WTC11 (cell line): ENCODE measurements at places on chromosomes 4 and X. TPM values are rescaled to one million over a fixed set of nuclear protein-coding genes. Genes with fewer than 3 reads are reported as not detected.
A peak's percentile ranks its signal among the peaks of the same experiment; 100 is the strongest.

DNA sequence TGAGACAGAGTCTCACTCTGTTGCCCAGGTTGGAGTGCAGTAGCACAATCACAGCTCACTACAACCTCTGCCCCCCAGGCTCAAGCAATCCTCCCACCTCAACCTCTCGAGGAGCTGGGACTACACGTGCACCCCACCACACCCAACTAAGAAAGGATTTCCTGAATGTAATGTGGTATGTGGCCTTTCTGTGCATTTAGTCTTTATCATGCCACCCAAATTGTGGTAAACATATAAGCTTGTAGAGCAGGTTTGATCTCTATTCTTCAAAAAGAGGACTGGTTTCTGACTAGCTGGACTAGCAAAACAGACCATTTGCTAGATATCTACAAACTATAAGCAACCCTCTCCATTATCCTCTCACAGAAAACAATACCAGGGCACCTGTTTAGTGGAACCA, 33.6 kb downstream of the ELOVL6 start:
- no peak for DNase-seq
- H3K27me3 ChIP-seq: no peaks in the 10 kb centered on the region
- peaks cover 17% of the 10 kb centered on the region for H3K4me1 ChIP-seq
- no peak overlapping the region for H3K4me3 ChIP-seq

DNA sequence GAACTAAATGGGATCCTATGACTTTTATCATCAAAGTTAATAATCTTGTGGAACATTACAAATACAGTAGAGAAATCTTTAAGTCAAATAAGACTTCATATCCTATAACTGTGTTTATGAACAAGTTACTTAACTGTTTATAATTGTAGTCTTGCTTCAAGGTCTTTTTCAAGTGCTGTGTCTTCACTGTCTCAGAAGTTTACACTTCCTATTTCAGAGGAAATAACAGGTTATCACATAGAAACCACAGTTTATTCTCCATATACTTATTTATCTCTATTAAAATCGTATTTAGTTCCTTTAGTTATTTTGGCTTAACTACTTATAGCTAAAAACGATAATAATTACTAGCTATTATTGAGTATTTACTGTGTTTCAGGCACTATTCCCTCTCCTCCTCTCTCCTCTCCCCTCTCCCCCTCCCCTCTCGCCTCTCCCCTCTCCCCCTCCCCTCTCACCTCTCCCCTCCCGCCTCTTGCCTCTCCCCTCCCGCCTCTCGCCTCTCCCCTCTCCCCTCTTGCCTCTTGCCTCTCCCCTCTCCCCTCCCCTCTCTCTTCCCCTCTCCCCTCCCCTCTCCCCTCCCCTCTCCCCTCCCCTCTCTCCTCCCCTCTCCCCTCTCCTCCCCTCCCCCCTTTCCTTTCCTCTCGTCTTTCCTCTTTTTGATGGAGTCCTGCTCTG, 63.7 kb downstream of the RBPJ start:
- no peaks in the 10 kb centered on the region for H3K27me3 ChIP-seq
- H3K36me3 ChIP-seq: peaks cover 32% of the 10 kb centered on the region

GRCh38 chrX:43750248-43750676, 94.2 kb downstream of the MAOA start:
- peak; percentile 33 for DNase-seq
- no peaks in the 10 kb centered on the region for H3K4me1 ChIP-seq
- H3K36me3 ChIP-seq: no peaks in the 10 kb centered on the region
- H3K27ac ChIP-seq: no peak overlapping the region

DNA sequence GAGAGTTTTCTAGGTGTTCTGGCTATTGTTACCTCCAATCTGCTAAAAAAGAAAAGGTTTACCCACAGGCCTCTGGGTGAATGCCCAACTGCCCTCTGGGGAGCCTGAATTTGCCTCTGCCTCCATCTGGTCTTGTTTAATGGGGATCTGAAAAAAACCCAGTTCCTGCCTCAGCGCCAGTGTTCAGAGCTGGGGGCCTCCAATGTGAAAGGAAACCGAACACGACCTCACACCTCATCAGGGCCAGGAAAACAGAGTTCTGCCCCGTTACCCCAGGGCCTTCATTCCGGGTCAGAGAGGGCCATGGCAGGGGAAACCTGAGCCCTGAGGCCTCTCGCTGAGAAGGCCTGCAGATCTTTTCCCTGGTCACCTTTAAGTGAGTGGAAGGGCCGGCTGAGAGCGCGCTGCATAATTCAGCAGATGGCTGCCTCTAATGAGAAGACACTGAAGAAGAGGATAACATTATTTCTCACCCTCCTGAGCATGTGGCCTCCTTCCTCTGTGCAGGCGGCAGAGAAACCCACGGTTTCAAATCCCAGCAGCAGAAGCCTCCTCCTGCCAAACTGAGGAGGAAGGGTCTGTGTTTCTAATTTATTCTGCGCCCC, 6.8 kb downstream of the SEPTIN6 start:
- peaks cover 52% of the 10 kb centered on the region for H3K4me1 ChIP-seq
- no peak for DNase-seq
- H3K27me3 ChIP-seq: no peaks in the 10 kb centered on the region
- no peaks in the 10 kb centered on the region for H3K36me3 ChIP-seq
- peak overlapping the region; percentile 93 for H3K27ac ChIP-seq
- no peak overlapping the region for H3K4me3 ChIP-seq

DNA sequence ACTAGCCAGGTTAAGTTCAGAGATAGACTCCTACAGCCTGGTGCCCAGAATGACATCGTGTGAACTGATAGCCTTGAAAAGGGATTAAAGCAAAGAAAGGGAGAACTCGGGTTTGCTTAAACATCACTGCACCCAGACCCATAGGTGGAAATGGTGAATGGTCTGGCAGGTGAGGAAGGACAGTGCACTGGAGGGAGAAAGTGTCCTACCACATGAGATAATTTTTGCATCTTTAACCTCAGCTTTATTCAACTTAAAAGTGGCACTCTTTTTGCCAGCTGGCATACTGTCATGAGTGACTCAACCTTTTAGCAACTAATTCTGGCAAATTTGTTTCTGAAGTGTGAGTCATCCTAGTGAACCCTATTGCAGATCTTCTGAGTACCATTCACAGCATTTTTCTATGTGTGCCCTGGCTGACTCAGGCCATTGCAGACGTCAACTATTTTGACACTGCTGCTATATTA, 53.0 kb upstream of the DAPP1 start:
- H3K27ac ChIP-seq: no peak overlapping the region
- no peak for DNase-seq
- H3K4me3 ChIP-seq: no peak overlapping the region
- H3K36me3 ChIP-seq: no peaks in the 10 kb centered on the region
- H3K4me1 ChIP-seq: no peaks in the 10 kb centered on the region; the same call in 1 of the 2 replicates

DNA sequence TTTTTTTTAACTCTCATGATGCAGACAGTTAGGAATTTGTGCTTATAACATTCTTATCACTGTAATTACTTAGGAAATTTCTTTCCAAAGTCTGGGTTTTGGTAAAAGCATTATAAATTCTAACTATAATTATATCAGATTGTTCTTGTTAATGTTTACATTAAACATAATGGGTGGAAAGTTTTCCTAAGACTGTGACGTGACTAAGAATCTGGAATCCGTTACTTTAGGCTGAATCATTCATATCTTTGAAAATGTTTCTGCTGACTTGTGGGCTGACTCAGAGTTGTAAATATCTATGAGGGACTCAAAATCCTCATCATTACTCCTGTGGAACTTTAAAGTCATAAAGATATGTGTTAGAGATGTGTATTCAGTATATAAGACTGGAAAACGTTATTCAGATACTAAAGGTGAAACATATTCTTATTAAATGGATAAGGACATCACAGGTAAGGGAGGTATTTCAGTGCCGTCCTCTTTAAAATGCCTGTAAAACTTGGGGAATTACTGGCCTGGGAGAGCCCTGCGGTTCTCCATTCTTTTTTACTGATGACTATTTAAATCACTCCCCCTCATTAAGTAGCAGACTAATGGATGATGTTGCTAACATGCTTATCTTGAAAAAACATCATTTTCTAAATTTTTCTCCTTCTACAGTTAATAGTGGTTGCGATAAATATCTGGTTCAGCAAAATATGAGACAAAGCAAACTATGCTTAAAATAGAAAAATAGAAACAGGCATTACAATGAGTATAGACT, 159.0 kb downstream of the DCLK2 start:
- peaks cover 26% of the 10 kb centered on the region for H3K4me1 ChIP-seq
- H3K27me3 ChIP-seq: no peaks in the 10 kb centered on the region
- no peak overlapping the region for H3K4me3 ChIP-seq
- DNase-seq: no peak
- no peaks in the 10 kb centered on the region for H3K36me3 ChIP-seq

DNA sequence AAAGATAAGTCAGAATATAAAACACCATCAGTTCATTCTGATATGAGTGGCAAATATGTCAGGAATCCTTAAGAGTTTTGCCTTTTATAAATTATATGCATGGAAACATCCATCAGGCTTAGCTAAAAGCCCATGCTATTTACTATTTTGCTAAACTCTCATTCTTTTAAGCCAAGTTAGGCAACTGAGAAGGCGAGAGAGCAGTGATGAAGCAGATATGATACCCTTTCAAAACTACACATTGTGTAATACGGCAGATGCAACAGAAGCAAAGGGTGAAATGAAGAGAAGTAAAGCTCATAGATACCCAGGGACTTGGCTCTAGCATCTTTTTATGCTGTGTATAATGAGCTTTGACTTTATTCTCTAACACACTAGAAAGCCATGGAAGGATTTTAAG, 95.8 kb downstream of the SLIT2 start:
- no peaks in the 10 kb centered on the region for H3K27me3 ChIP-seq
- no peak overlapping the region for H3K4me3 ChIP-seq
- H3K27ac ChIP-seq: no peak overlapping the region
- no peak for DNase-seq
- H3K4me1 ChIP-seq: peaks cover 8% of the 10 kb centered on the region

- H3K4me3 ChIP-seq: no peak overlapping the region
- peaks cover 8% of the 10 kb centered on the region; the same call in 1 of the 2 replicates for H3K4me1 ChIP-seq
- peak; percentile 43 for DNase-seq
- H3K27me3 ChIP-seq: no peaks in the 10 kb centered on the region; the same call in 1 of the 2 replicates
Measured at GRCh38 chr4:27176400-27176799, 315.8 kb downstream of the STIM2 start.

GRCh38 chr4:62156205-62156604, 956.1 kb downstream of the ADGRL3 start:
- no peak for DNase-seq
- H3K4me3 ChIP-seq: no peak overlapping the region
- no peaks in the 10 kb centered on the region for H3K4me1 ChIP-seq
- H3K27ac ChIP-seq: no peak overlapping the region
- H3K27me3 ChIP-seq: no peaks in the 10 kb centered on the region

- no peaks in the 10 kb centered on the region for H3K36me3 ChIP-seq
- DNase-seq: peak; percentile 9
- no peaks in the 10 kb centered on the region for H3K27me3 ChIP-seq
- peaks cover 18% of the 10 kb centered on the region for H3K4me1 ChIP-seq
- H3K4me3 ChIP-seq: no peak overlapping the region
Measured at GRCh38 chrX:13487731-13488505, 81.5 kb upstream of the EGFL6 start.

DNA sequence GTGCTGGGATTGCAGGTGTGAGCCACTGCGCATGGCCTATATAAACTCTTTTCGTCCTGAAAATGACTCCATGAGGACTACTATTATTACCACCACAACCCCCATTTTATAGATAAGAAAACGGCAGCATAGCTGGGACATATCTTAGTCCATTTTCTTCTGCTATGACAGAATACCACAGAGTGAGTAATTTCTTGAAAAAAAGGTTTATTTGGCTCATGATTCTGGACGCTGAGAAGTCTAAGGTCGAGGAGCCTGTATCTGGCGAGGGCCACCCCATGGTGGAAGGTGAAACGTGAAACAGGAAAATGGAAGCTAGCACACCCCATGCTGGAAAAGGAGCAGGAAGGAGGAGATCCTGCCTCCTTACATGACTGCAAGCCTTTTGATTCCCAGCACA, 68.9 kb downstream of the SMIM20 start:
- no peak overlapping the region for H3K27ac ChIP-seq
- no peak overlapping the region for H3K4me3 ChIP-seq
- no peaks in the 10 kb centered on the region for H3K36me3 ChIP-seq
- H3K27me3 ChIP-seq: 0 out of 2 replicates have a peak, but pooled peaks cover 5% of the 10 kb centered on the region

- no peak for DNase-seq
- no peak overlapping the region for H3K4me3 ChIP-seq
- H3K27ac ChIP-seq: no peak overlapping the region
Measured at GRCh38 chr4:77430847-77431246, 174.8 kb upstream of the CXCL13 start.

- peaks cover 94% of the 10 kb centered on the region for H3K27me3 ChIP-seq
- H3K4me1 ChIP-seq: peaks cover 23% of the 10 kb centered on the region
Measured at GRCh38 chr4:155667568-155668511, 1.2 kb downstream of the GUCY1A1 start.

DNA sequence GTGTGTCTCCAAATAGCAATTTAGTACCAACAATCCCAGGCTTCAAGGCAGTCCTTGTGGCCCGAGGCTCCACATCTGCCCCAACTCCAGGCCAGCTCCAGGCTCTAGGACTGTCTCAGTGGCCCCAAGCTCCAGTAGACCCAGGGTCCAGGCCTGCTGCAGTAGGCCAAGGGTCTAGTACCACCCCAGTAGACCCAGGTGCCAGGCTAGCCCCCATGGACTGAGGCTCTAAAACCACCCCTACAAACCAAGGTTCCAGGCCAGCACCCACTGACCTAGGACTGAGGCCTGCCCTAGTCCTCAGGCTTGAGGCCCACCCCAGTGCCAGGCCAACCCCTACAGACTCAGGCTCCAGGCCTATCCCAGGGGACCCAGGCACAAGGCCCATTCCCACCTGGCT, 191.6 kb downstream of the DLG3 start:
- H3K36me3 ChIP-seq: peaks cover 4% of the 10 kb centered on the region
- H3K27ac ChIP-seq: no peak overlapping the region
- H3K4me1 ChIP-seq: no peaks in the 10 kb centered on the region
- H3K27me3 ChIP-seq: no peaks in the 10 kb centered on the region
- no peak overlapping the region for H3K4me3 ChIP-seq

DNA sequence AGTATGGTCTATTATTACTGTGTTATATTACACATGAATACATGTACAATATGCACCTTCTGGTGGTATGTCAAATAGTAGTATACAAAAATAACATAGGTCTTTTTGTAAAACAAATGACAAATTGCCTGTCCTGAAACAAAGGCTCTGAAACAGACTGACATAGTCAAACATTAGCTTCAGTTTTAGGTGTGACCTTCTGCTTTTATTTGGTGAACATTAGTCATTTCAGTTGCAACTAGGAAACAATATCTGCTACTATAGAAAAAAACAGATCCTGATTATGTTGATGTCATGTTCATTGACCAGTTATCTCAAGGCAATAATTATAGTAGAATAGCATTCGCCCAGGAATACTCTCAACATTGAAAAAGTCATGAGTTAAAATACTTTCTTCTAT, 123.0 kb downstream of the CHRNA9 start:
- peaks cover 31% of the 10 kb centered on the region for H3K4me1 ChIP-seq
- H3K27me3 ChIP-seq: no peaks in the 10 kb centered on the region
- 0 out of 2 replicates have a peak overlapping the region, but pooled peaks have one; percentile 32 for H3K27ac ChIP-seq
- no peak for DNase-seq
- no peak overlapping the region for H3K4me3 ChIP-seq

- no peak overlapping the region for H3K4me3 ChIP-seq
- no peaks in the 10 kb centered on the region for H3K27me3 ChIP-seq
- H3K27ac ChIP-seq: no peak overlapping the region
- H3K36me3 ChIP-seq: no peaks in the 10 kb centered on the region
- H3K4me1 ChIP-seq: no peaks in the 10 kb centered on the region
Measured at GRCh38 chr4:3426465-3427133, 15.2 kb upstream of the HGFAC start.

The CHST7 gene
- 17.0 to 19.6 TPM (median 18.5 TPM) in 3 replicates for total RNA-seq

The GABRQ gene
- 8.6 to 9.1 TPM (median 8.8 TPM) in 3 replicates for total RNA-seq

The TCEAL6 gene
- 0.62 to 1.1 TPM (median 0.81 TPM) in 3 replicates for total RNA-seq

The STARD8 gene
- total RNA-seq: 3.1 to 8.5 TPM (median 3.8 TPM) in 3 replicates

The GYPA gene
- 0.09 to 0.44 TPM in 2 of 3 replicates, not detected in the other for total RNA-seq

The DCLK2 gene
- total RNA-seq: 0.17 to 0.21 TPM (median 0.18 TPM) in 3 replicates

The CD38 gene
- 0.17 to 0.39 TPM (median 0.37 TPM) in 3 replicates for total RNA-seq

The EPGN gene
- not detected in 3 replicates for total RNA-seq

The MAMLD1 gene
- total RNA-seq: 0.32 to 0.35 TPM (median 0.34 TPM) in 3 replicates

The UGT2A1 gene
- total RNA-seq: 0.34 to 0.81 TPM (median 0.44 TPM) in 3 replicates

The PDLIM3 gene
- 6.2 to 7.0 TPM (median 6.9 TPM) in 3 replicates for total RNA-seq

The EMCN gene
- not detected in 3 replicates for total RNA-seq

The IRS4 gene
- 10.5 to 11.4 TPM (median 11.0 TPM) in 3 replicates for total RNA-seq

The BMX gene
- not detected in 3 replicates for total RNA-seq
